ENCODE measurements at places on chromosomes 5 and 9.

GRCh38 chr5:159095866-159096242 lies 3.9 kb downstream of the EBF1 start:
- DNase-seq: no peak

- no peak for DNase-seq
Measured at GRCh38 chr5:96402500-96402899, 30.5 kb downstream of the PCSK1 start.

DNA sequence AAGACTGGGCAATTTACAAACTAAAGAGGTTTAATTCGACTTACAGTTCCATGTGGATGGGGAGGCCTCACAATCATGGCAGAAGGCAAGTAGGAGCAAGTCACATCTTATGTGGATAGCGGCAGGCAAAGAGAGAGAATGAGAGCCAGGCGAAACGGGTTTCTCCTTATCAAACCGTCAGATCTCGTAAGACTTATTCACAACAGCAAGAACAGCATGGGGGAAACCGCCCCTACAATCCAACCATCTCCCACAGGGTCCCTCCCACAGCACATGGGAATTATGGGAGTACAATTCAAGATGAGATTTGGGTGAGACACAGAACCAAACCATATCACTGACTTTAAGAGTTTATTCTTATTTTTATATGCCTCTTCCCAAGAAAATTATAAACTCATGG lies 60.3 kb downstream of the RFK start:
- DNase-seq: no peak

DNA sequence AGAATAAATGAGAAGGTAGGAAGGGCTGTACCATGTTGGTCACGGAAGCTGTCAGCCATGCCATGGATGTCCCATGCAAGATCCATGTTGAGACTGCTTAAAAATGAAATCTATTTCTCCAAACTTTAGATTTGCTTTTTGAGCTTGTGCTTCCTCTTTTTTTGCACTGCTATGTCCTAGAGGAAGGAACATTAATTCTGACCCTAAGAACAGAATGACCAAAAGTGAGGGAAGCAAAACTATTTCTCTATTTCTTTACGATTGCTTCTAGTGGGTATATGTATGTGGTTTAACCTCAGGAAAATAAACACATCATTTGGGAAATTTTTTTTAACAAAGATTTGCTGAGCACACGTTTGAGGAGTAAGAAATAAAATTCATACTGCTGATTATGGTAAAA lies 84.6 kb downstream of the USP20 start:
- no peak for DNase-seq

DNA sequence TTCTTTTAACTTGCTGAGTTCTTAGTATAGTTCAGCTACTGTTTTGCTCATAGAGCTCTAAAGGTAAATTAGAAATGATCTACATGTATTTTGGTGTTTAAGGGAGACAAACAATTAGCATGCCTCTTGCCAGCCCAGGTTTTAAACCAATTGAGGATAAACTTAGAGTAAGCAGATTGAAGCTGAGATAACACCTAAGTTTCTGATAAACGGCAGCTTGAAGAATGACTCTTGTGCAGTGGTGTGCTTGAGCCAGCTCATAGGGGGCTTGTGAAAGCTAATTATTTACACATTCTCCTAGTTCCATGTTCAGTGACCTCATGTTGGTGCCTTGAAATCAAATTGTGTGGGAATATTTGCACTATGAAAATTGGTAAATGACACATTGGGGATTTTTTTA lies 193.0 kb downstream of the PRR16 start:
- no peak for DNase-seq

GRCh38 chr5:14445013-14445412 lies 136.6 kb upstream of the OTULINL start:
- no peak for DNase-seq

DNA sequence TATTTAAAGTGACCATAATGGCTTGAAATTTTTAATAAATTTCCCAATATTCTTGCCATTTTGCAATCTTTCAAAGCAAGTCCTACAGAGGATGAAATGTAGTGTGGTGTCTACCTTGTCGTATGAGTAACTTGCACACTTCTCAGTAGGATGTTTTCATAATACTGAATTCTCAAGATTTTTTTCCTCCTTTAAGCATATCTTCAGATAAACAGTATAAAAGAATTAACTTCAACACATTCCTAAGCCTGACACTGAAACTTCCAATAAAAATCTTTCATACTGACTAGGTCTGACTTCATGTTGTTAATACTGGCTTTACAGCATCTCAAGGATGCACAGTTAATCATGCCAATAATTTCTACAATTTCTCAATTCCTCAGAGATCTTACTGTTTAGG lies 62.0 kb downstream of the DROSHA start:
- no peak for DNase-seq

GRCh38 chr5:135490245-135491037 lies 38.3 kb upstream of the TIFAB start:
- no peak for DNase-seq

GRCh38 chr9:104969116-104969515 lies 41.2 kb upstream of the ABCA1 start:
- no peak for DNase-seq

GRCh38 chr5:82828211-82828610 lies 249.0 kb downstream of the TMEM167A start:
- no peak for DNase-seq

GRCh38 chr5:180470966-180471582 lies 23.1 kb upstream of the CNOT6 start:
- DNase-seq: peak; percentile 17

DNA sequence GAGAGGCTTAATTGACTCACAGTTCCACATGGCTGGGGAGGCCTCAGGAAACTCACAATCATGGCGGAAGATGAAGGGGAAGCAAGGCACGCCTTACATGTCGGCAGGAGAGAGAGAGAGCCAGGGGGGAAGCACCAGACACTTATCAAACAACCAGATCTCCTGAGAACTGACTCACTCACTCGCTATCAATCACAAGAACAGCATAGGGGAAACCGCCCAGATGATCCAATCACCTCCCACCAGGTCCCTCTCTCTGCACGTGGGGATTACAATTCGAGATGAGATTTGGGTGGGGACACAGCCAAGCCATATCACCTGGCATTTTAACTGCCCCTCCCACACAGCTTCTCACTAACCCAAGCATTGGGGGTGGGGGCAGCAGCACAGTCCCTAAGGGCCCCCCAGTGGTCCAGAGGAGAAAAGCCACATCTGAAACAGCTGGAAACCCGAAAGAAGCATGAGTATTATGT lies 76.1 kb upstream of the ASS1 start:
- no peak for DNase-seq

DNA sequence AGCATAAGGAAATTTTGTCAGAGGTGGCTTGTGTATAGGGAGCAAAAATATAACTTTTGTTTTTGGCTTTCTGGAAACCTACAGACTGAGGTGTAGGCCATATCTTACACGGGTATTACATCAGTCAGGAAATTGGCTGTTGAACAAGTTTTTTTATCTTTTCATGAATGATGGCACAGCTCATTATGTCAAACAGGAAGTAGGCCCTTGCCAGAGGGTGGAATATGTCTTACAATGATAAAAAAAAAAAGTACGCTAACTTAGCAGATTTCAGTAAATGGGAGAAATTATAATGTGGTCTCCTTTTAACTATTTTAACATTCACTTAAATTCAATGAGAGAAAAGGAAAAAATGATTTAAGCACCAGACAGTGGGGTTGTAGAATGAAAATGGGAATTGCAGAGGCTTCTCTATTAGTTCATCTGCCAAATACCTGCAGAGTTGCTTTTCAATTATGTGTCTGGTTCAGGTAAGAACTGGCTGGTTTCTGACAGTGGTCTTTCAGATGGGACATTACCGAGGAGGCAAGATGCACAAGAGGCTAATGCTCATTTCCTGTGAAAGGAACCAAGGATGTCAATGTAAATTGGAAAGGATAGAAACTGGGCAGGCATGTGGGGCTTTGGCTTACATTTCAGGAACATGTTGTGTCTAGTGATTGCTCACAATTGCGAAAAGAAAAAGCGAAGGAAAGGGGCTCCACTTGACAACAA lies 169.9 kb downstream of the NNT start:
- no peak for DNase-seq

GRCh38 chr5:45521067-45521466 lies 175.1 kb downstream of the HCN1 start:
- peak; percentile 45 for DNase-seq

- no peak for DNase-seq
Measured at GRCh38 chr9:75140261-75140660, 51.9 kb downstream of the OSTF1 start.

DNA sequence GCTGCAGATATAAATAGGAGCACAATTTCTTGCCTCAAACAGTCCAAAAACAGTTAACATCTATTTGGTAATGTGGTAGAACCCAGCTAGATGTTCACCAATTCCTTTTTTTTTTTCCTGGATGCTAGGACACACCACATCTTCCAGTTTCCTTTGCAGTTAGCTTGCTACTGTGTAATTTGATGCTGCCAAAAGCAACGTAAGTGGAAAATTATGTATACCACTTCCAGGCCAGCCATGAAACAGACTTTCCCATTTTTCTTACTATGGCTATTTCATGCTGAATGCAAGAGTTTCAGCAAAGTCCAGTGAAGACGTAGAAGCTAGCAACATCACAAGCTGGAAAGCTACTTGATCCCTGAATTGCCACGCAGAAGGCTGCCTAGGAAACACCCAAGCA lies 667.2 kb downstream of the TLE1 start:
- no peak for DNase-seq

DNA sequence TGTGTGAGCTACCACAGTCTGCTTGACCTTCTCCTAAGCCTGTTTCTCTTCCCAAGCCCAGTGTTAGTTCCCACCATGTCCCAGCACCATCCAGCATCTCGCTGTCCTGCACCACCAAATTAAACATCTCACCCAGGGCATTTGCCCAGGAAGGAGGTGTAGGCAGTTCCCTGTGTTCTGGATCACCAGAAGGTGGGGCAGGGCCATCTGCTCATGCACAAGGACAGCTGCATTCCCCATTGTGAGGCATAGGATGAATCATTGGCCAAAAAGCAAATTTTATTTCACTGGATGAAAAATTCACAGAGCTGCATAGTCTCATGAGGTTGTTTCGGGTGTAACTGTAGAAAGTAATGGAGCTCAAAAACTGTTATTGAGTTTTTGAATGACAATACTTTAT lies 89.5 kb upstream of the GRIA1 start:
- DNase-seq: no peak

- DNase-seq: no peak
Measured at GRCh38 chr9:27665136-27665535, 91.9 kb upstream of the C9orf72 start.

DNA sequence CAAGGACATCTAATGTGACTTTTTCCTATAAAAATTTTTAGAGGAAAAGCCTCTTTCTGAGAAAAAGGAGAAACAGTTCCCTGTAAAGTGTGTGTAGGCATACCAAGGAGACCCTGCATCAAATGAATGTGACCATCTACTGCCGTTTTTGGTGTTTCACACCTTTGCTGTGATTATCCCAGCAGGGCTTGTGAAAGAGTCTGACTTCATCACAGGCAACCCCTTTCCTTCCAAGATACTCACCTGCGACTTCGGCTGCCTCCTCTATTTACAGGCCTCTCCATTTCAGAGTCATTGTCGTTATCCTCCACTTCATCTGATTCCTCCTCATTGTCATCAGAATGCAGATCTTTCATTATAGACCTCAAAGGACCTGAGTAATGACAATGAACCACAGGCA lies 259.1 kb downstream of the MLLT3 start:
- peak; percentile 11 for DNase-seq

DNA sequence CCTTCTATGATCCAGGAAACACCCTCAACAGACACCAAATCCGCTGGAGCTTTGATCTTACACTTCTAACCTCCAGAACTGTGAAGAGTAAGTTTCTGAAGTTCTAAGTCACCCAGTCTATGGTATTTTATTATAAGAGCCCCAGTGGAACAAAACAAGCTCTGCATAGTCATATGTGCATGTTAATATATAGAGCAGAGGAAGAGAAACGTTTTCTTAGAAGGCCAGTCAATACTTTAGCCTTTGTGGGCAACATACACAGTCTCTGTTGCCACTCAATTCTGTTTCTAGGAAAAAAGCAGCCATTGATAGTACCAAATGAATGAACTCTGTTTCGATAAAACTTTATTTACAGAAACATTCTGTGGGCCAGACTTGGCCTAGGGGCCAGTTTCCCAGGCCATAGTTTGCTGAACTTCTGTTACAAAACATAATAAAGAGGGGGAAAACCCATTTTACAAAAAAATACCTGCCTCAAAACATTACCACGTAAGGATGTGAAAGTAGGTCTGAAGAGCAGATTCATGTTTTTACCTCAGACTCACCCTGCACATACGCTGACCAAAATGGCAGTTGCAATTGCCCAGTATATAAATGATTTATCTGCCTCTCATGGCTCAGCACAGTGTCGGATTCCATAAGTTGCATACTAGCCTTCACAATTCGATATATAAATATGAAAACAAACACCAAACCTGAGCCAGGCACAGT lies 350.5 kb downstream of the SLIT3 start:
- DNase-seq: no peak

- DNase-seq: no peak
Measured at GRCh38 chr5:118405650-118406061, 582.7 kb downstream of the DTWD2 start.

DNA sequence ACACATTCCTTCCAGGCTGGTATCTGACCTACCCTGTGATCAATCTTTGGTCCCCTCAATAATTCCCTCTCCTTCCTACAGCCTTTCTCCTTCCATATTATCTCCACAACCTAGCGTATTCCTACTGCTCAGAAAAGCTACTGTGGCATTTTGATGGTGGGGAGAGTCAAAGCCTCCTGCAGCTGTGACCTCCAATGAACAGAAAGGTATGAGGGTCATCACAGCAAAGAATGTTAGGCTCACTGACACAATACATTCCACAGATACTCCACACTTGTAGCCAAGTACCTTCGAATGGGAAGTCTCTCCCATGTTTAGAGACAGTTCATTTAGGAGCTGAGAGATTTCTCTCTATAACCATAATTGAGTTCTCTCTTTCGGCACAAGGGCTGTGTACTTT lies 5.9 kb downstream of the FBN2 start:
- no peak for DNase-seq

- DNase-seq: no peak
Measured at GRCh38 chr5:109654455-109654854, 35.3 kb upstream of the MAN2A1 start.

- DNase-seq: no peak
Measured at GRCh38 chr5:14257995-14258403, 114.9 kb downstream of the TRIO start.
